ENCODE measurements at places on chromosomes 7 and 10.
A peak's percentile ranks its signal among the peaks of the same experiment; 100 is the strongest.

DNA sequence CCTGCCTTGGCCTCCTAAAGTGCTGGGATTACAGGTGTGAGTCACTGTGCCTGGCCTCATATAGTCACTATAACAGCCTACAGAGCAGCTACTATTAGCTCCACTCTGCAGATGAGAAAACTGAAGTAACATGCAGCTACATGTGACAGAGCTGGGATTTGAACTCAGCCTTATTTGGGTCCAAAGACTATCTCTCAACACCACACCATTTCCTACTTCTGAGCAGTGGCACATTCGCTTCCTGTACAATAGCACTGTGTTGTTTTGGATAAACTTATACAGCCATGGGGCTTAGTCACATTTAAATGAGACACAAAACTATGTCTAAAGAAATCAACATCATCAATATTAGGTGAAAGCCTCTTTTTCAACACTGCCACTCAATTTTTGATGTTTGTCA is 69.8 kb upstream of the DNAJB12 start:
- no peak for DNase-seq

DNA sequence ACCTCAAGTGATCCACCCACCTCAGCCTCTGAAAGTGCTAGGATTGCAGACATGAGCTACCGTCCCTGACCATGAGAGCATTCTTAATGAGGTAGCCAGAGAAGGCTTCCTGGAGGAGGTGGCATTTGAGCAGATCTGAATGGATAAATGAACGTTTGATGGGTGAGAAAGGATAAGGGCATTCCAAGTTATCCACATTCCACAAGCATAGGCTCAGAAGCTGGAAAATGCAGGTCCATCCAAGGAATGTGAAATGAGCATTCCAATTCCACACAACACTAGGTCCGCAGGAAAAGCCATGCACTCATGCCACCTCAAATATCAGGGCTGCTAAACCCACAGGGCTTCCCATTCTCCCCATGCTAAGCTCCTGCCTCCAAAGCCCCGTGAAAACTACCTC is 17.0 kb downstream of the TMEM130 start:
- peak; percentile 75 for DNase-seq

- no peak for DNase-seq
Observed at GRCh38 chr10:107656932-107657331, 492.4 kb upstream of the SORCS1 start.

- no peak for DNase-seq
Observed at GRCh38 chr10:64648915-64649314, 1127.7 kb downstream of the REEP3 start.

- DNase-seq: peak; percentile 35
Observed at GRCh38 chr7:46775776-46776175, 806.1 kb downstream of the TNS3 start.

DNA sequence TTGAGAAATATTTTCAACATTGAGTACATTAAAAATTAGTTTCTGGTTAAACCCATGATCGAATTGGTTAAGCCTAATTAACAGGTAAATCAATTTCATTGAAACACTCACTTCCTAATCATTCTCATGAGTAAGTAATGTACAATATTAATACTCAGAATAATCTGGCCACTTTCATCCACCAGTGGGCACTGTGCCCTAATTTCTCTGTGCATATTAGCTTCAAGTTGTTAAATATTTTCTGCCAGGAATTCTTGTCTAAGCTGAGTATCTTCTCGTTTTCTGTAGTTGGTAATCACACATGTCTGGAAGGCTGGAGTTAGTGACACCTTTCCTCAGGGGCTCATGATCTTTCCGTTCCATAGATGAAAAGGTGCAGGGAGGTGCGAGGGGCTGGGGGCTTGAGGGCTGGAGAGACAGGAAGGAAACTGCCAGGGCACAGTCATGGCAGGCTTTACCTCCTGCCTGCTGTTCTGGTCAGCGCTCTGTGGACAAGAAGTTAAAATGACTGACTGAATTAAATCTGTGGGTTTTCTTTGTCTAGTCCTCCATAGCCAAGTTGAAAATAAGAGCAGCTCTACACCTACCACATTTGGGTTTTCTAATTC is 71.9 kb downstream of the WIPF3 start:
- DNase-seq: peak; percentile 36

DNA sequence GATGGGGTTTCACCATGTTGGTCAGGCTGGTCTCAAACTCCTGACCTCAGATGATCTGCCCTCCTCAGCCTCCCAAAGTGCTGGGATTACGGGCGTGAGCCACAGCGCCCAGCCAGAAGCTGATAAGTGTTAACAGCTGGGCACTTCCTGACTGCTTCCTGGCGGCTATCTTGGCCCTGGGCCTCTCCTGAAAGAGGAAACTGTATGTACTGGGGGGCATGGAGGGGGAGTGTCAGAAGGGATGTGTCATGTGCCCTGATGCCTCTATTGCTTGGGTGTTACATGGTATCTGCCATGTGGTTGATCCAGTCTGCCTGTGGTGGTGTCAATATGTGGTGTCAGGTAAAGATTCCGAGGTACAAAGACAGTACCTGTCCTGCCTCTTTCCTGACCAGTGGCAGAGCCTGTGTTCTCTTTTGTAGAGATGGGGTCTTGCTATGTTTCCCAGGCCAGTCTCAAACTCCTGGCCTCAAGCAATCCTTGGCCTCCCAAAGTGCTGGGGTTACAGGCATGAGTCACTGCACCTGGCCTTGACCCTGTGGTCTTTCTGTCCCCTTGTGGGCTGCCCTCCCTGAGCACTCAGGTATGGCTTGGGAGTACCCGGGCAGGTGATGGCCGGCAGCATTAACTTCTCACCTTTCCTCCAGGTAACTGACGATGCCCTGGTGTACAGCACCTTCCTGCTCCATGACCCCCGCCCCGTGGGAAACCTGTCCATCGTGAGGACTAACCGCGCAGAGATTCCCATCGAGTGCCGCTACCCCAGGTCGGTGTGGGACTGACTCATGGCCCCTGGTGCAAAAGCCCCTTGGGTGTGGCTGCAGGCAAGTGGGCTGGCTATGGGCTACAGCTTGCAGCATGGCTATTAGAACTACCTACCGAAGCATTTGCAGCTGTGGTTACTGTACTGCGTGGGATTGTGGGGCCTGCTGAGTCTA is 4.4 kb downstream of the ZP3 start:
- DNase-seq: peak; percentile 46

DNA sequence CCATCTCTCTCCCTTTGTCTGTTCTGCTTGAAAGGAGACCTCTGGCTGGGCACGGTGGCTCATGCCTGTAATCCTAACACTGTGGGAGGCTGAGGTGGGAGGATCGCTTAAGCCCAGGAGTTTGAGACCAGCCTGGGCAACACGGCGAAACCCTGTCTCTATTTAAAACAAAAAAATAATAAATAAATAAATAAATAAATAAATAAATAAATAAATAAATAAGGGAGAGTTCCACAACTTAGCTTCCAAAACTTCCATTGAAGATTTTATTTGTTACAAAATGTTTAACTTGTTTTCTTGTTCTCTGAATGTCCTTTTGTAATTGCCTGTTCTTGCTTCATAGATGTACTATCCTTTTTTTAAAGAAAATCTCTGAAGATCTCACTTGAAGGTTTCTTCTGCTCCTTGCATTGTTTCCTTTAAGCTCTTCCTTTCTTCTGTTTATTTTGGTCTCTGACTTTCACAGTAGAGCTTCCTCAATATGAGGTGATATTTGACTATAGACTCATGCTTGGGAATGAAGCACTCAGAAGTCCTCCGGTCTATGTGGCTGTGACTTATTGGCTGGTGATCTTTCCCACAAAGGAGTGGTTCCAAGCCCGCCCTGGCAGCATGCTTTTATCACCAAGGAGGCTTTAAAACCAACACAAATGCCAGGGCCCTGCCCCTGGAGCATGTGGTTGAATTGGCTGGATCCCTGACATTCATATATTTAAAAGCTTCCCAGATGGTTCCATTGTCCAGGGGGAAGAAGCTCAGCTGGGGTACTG is 18.1 kb upstream of the NPTX2 start:
- no peak for DNase-seq

GRCh38 chr7:50125766-50126165 is 32.7 kb upstream of the ZPBP start:
- DNase-seq: no peak

- DNase-seq: no peak
Observed at GRCh38 chr7:75050501-75050900, 23.1 kb downstream of the RCC1L start.

DNA sequence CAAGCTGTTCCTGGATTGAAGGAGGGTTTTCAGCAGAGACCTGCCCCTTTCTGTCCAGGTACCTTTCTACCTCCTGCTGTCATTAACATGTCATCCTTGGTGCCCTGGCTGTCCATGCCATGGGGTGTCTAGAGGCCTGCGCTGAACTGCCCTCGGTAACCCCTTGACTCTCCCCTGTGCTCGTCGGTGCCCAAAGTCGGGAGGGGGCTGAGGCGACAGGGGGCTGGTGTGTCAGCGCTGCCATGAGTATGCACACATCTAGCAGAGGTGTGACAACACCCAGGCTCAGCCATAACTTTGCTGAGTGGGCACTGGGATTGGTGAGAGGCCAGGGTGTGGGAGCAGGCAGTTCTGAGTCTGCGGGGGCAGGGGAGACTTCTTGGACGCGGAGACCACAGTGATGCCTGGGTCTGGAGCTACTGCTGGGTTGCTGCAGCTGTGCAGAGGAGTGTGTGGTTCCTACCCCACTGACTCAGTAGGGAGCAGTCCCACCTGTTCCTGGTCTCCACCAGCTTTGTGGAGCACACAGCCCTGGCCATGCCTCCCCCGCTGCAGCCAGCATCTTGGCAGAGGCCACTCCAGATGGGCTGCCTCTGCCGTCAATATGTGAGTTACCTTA is 376.2 kb upstream of the SEMA3C start:
- no peak for DNase-seq

- no peak for DNase-seq
Observed at GRCh38 chr7:55072251-55072650, 53.4 kb downstream of the EGFR start.

- DNase-seq: peak; percentile 15
Observed at GRCh38 chr10:101394524-101395133, 40.7 kb downstream of the BTRC start.
